ENCODE measurements at places on chromosomes 7 and 10.
A peak's percentile ranks its signal among the peaks of the same experiment; 100 is the strongest.

GRCh38 chr7:38284553-38284952, 11.1 kb upstream of the TARP start:
- no peak for DNase-seq

GRCh38 chr7:7576344-7576743, 9.7 kb downstream of the MIOS start:
- no peak for DNase-seq

- no peak for DNase-seq
Measured at GRCh38 chr7:46109437-46109836, 188.4 kb upstream of the IGFBP3 start.

- DNase-seq = no peak
Measured at GRCh38 chr10:131280101-131280500, 31.4 kb downstream of the TCERG1L start.

GRCh38 chr7:99624484-99624883, 7.7 kb downstream of the ZSCAN25 start:
- DNase-seq = peak; percentile 6

DNA sequence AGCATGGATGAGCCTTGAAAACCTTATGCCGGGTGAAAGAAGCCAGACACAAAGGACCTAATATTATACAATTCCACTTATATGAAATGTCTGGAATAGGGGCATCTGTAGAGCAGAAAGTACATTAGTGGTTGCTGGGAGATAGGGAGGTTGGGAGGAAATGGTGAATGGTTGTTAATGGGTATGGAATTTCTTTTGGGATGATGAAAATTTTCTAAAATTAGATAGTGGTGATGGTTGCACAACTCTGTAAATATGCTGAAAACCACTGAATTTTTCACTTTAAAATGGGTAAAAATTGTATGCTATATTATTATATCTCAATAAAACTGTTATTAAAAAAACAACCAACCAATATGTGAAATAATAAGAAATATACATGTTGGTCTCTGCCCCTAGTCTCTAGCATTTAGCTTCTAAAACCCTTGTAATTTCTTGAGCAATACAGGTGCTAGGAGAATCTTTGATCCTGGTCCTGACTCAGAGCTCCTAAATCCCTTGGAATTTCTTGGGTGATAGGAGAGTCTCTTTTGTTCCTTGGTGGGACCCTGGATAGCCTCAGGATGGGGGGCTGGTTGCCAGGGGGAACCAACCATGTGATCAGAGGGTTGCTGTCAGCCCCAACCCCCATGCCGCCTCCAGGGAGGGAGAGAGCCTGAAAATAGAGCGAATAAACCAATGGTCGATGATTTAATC, 64.0 kb downstream of the TACR2 start:
- no peak for DNase-seq

DNA sequence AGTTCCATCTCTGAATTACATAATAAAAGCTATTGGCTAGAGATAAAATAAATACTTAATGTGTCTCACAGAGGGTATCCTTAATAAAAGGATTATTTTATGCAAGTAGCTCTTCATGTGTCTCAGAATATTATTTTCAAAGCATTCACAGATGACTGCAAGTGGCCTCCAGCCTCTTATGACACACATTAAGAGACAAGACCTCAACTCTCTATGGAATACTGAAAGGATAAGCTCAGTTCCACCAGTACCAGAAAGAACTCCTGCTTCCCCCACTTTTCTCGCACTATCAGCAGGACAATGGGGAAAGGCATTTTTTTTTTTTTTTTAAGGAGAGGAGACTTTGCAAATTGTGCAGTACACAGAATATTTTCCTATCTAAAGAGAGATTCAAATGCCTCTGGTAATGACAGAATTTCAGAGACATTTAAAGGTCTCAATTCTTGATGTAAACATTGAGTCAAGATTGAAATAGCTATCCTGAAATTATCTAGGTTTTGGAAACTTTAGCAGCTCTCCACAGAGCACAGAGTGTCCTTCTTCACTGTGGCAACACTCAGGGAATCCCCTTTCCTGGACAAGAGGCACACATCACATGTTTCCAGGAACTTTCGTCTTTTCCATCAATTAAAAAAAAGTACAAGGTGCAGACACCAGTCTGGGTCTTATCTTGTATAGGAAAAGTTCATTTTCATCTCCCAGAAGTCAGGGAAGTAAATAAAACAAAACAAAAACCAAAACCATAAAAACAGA, 122.0 kb upstream of the ANK3 start:
- DNase-seq = no peak

GRCh38 chr7:108503112-108504026, 22.6 kb downstream of the PNPLA8 start:
- no peak for DNase-seq

GRCh38 chr10:104267721-104268404, 1.1 kb upstream of the GSTO2 start:
- DNase-seq = no peak

GRCh38 chr7:30147785-30148184, 13.0 kb downstream of the MTURN start:
- DNase-seq = no peak

DNA sequence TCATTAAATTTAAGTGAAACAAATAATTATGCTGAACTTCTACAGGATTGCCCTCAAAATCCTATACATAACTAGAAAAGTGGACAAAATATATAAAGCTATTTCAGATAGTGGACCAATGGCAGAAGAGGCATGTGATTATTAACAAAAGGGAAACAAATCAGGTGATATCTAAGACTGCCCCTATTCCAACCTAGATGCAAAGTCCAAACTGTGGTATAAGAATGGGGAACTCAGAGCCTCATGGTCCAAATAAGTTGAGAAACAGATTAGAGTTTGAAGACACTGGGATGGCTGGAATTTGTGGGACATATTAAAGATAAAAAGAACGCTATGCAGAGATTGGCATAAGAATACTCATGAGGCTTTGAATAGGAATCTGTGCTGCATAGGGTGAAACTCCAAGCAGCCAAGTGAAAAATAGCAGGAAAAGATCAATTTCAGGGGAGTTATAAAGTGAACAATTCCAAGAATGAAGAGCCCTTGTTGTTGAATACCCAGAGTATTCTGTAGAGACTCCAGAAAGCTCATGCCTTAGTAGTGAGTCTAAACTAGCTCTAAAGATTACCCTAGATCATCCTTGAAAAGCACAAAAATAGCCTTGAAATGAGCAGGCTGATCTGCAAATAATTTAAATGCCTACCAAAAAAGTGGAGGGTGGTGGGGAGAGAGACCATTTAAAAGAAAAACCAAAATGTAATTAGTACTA, 152.4 kb downstream of the IMMP2L start:
- no peak for DNase-seq

DNA sequence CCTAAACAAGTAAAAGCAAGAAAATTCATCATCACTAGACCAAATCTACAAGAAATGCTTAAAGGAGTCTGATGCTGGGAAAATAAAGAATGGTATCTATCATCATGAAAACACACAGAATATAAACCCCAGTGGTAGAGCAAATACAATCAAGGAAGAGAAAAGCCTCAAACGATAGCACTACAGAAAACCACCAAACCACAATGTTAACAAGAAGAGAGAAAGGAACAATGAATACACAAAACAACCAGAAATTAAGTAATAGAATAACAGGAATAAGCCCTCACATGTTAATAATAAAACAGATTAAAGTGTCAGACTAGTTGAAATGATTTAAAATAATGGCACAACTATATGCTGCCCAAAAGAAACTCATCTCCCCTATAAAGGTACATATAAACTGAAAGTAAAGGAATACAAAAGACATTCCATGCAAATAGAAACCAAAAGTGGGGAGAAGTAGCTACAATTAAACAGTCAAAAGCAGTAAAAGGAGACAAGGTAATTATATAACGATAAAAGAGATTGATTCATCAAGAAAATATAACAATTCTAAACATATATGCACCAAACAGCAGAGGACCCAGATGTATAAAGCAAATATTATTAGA, 77.3 kb downstream of the JMJD1C start:
- no peak for DNase-seq

DNA sequence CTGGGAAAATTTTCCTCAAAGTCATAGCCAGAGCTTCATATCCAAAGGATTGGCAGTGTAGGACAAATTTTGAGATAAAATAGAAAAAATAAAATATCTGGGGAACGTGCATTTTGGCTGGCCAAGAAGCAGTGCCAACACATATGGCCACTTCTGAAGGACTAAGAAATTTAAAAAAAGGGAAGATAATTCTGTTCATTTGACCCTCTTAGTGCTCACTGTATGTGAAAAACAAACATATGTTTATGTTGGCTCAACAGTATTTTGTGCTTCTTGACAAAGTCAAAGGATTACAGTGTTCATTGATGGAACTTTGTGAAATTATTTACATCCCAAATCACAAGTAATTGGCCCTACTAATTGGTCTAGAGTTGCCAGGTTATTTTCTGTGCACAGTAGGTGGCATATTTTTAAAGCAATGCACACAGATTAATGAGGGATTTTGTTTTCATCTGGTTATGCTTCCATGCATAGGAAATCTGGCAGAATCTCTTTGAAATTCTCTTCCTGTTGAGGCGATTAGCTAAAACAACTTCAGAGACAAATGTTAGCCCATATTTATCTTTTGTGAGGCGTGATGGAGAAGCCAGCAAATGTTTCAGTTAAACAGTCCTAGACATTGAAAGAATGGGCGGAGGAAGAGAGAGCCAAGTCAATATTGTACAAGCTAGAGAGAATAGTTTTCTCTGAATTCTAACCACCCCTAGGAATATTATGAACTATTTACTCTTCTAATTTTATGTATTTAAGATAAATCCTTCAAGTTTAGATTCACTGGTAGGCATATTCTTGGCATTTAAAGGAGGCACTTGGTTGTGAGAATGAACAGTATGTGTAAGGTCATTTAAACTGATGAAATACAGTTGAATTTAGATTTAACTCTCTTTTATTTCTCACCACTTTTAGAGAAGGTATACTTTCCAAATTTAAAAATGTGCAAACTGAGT, 237.7 kb upstream of the MBL2 start:
- DNase-seq = no peak

DNA sequence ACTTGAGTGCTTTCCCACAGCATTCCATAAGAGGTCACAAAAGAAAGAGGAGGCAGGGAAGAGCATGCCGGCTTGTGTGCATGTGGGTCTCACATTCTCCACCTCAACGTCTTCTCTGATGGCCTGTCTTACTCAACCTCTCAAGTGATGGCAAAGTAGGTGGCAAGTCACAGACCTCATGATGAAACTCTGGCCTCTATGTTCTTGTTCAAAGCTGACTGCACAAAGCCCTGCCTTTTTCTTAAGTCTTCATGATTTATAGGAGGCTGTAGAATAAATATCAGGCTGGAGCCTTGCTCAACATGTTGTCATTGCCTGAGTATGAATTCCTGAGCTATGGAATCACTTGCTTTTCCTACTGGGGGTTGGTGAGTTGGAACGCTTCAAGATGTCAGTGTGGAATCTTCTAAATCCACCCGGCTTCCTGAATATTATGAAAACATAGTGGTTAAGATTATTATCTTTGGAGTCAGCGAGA, 213.6 kb upstream of the INHBA start:
- no peak for DNase-seq

- no peak for DNase-seq
Measured at GRCh38 chr7:140587243-140587642, 53.4 kb downstream of the DENND2A start.

GRCh38 chr7:95047291-95047690, 139.9 kb downstream of the PPP1R9A start:
- no peak for DNase-seq

DNA sequence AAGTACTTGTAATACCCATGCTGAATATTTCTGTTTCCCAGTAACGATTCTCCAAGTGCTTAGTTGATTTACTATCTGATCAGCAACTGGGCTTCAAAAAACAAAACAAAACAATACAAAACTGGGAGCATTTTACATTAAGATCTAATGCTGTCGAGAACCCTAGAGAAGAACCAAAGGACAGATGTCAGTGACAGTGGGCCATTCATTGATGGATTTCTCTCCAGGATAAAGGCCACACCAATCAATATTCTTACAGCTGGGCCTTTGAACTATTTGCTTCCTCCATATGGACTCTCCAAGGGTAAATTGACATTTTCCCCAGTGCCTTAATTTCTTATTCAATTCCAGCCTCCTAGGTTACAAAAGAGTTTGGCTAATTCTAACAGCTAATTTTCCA, 217.5 kb downstream of the ADAM12 start:
- DNase-seq = no peak

DNA sequence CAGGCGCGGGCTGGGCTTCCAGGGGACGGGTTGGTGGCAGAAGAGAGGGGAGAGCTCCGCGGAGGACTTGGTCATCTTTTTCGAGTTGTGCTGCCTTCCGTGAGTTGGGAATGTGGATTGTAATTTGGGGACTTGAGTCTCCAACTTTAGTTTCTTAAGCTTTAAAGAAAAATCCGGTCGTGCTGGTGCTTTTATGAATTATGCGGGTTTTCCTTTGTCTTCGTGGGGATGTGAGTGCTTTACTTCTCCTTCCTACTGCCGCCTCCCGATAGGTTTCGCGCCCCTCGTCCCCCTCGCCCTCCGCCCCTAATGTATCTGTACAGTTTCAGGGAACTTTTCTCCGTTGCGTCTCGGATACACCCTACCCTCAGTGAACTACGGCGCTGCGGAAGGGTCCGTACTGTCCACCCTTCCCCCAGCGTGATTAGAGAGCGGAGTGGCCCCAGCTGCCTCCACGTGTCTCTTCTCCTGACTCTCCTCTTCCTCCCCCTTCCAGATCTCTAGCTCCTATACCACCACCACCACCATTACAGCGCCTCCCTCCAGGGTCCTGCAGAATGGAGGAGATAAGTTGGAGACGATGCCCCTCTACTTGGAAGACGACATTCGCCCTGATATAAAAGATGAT, 649 bp downstream of the SCD start:
- DNase-seq = no peak

DNA sequence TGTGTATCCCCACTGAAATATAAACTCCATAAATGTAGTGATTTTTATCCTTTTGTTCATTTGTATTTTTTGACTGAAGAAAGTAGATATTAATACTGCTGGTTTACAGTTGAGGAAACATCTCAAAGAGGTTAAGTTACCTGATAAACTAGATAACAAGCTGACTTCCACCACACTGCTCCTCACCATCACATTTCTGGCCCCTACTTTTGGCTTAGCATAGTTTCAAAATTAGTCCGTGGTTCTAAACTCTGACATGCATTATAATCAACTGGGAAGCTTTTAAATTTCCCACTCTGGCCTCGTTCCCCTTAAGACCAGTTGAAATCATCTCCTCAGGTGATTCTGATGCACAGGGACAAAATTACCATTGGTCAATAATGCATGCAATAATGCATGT, 43.5 kb downstream of the ANKIB1 start:
- DNase-seq = no peak

- DNase-seq = no peak
Measured at GRCh38 chr10:72336259-72337038, 18.3 kb downstream of the DNAJB12 start.

Measured in stimulated activated CD4-positive, alpha-beta T cell treated with anti-CD3 and anti-CD28 coated beads, Interleukin-1b, Interleukin-23, amount 100 ng/mL, for 1 hour (primary cell).